ENCODE measurements at places on chromosomes 11 and 22.

DNA sequence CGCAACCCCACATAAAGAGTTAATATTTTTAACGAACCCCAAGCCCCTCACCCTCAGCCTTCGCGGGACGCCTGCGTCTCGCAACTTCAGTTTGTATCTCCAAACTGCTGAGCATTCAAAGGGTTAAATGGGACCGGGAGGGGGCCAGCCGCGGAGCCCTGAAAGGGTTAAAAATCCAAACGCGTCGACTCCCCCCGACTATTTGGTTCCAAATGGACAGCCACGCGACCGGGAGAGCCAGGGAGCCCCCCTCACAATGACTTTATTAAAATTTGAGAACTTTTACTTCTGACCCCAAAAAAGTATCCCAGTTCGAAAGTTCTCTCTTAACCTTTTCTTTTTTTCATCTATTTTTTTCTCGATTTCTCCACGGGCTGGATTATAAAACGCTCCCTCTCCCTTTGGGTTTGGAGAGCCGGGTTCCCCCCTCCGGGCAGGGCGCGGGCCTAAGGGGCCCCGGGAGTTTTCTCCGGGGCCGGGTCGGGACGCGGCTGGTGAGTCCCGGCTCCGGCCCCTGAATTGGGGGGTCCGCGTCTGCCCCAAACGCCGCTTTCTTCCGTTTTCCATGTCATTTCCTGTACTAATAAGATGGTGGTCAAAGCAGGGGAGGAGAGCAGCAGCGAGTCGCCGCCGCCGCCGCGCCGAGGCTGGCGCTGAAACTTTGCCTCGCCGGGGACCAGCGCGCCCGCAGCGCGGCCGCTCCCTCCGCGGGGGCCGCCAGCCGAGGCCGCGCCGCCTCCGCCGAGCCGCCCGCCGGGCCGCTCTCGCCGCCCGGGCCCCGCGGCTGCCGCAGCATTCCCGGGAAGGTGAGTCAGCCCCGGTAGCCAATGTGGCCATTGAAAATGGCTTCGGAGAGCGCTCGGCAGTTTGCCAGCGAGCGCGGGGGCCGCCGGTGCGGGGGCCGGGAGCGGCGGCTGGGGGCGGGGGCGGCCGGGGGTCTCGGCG lies at the start of gene PRDM11:
TSS of gene PRDM11 (plus strand) at position 568 of the 945 bp plus-strand sequence. CDS start 35,128 bp downstream, outside the sequence.
- DNase-seq: no peak

- no peak for DNase-seq
These were observed 44.4 kb downstream of the CYTH4 start for GRCh38 chr22:37326726-37327125.

- no peak for DNase-seq
These were observed 9.8 kb upstream of the BARX2 start for GRCh38 chr11:129365816-129366215.

GRCh38 chr22:33920197-33920540 lies at the start of gene LARGE1:
Gene LARGE1, minus strand, starts transcription at chr22:33920476.
- no peak for DNase-seq

DNA sequence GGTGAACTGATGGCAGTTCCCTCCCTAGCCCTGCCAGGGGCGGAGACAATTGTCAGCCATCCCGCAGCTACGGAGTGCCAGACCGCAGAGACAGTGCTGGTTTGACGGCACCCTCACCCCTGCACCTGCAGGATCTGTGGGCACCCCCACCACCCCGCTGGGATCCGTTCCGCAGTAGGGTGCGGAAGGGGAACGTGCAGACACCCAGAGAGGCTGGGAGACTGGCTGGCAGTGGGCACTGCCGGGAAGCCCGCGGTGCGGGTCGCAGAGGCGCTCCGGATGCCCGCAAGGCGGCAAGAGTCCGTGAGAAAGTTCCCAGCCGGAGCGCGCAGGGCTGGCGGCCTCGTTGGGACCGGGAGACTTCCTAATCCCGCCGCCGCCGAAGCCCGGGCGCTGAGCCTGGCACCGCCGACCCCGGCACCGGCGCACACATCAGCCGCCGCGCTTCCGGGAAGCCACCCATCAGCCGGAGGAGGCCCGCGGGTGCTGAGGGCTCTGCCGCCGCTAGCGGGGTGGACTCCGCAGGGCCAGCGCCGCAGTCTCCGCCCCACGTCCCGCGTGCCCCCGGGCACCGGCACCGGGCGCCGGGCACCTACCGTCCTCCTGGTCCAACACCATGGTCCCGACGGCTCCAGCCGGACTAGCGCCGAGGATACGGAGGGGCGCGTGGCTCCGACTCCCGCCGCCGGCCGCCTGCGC lies 4.3 kb upstream of the LMO1 start:
- no peak for DNase-seq

DNA sequence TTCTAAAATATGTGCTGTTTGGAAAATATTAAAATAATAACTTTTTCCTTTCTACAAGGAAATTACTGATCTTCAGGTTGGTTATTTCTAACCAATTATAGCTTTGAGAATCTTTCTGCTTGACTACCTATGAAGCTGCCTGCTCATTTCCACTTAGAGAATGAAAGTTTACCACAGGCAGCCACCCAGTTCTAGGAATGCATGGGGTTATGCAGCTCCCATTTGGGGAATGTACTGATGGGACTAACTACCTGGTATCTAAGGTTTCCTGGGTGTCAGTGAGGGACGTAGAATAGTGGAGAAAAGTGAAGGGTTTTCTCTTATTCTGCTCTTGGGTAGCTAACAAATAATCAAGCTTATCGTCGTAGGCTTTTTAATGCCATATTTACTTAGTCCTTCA lies 73.4 kb downstream of the DEUP1 start:
- DNase-seq: no peak

DNA sequence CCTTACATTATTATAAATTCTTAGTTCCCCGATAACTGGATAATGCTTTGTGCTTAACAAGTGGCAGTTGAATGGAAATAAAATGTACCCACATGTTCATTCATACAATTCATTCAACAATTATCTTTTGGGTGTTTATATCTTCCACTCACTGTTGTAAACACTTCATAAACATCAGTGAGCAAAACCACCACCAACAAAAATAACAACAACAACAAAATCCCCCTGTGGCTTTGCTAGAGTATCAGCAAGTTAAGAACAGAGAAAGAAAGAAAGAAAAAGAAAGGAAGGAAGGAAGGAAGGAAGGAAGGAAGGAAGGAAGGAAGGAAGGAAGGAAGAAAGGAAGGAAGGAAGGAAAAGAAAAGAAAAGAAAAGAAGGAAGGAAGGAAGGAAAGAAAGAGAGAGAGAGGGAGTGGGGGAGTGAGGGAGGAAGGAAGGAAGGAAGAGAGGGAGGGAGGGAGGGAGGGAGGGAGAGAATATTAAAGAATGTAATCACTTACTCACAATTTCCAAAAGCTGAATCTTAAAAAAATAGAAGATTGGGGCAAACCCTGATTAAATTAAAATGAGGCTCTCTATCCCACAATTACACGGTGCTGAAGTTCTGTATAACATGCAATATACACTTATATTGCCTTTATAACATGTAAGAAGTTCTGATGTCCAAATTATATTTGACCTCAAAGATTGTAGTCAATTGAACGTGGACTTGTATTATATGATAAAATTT lies 2238.8 kb downstream of the LRRC4C start:
- DNase-seq: no peak

- DNase-seq: no peak
These were observed 13.7 kb downstream of the XNDC1N start for GRCh38 chr11:71914617-71915189.

- no peak for DNase-seq
These were observed 296.8 kb downstream of the RAB38 start for GRCh38 chr11:87878373-87878825.

DNA sequence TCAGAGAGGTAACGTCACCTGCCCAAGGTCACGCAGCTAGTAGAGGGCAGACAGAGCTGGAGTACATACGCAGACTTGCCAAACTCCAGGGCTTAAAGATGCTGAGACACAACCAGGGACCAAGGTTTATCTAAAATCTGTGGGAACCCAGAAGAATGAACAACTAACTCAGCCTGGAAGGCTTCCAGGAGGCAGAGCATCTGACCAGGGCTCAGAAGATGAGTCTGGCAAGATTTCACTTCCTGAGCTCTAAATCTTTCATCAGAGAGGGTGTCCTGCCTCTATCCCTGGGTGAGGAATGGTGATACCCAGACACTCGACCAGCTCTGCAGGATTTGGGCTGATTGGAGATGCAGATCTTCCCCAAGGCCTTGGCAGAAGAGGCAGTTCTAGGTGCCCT lies 9.1 kb downstream of the GAL3ST1 start:
- DNase-seq: no peak

GRCh38 chr22:41526226-41526829 lies 17.9 kb downstream of the POLR3H start:
- DNase-seq: no peak

DNA sequence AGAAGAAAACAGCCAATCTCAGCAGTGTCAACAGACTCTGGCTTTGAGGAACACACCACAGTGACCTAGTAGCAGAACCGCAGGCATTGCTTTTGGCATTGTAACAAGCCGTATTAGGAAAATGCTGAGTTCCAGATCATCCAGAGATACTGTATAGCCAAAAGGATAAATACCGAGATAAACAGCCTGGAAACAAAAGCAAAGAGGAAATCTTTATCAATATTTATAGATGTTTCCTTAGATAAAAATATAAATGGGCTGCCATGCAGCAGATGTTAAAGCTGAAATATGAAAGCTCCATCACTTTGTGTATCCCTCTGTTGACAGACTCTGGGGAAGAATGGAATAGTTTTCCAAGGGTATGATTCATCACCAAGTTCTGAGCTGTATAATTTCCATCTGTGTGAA lies 98.9 kb upstream of the TP53AIP1 start:
- no peak for DNase-seq

GRCh38 chr11:954392-955153 lies 28.9 kb downstream of the AP2A2 start:
- no peak for DNase-seq

GRCh38 chr11:65291613-65292012 lies 23.1 kb upstream of the CDC42EP2 start:
- DNase-seq: no peak

DNA sequence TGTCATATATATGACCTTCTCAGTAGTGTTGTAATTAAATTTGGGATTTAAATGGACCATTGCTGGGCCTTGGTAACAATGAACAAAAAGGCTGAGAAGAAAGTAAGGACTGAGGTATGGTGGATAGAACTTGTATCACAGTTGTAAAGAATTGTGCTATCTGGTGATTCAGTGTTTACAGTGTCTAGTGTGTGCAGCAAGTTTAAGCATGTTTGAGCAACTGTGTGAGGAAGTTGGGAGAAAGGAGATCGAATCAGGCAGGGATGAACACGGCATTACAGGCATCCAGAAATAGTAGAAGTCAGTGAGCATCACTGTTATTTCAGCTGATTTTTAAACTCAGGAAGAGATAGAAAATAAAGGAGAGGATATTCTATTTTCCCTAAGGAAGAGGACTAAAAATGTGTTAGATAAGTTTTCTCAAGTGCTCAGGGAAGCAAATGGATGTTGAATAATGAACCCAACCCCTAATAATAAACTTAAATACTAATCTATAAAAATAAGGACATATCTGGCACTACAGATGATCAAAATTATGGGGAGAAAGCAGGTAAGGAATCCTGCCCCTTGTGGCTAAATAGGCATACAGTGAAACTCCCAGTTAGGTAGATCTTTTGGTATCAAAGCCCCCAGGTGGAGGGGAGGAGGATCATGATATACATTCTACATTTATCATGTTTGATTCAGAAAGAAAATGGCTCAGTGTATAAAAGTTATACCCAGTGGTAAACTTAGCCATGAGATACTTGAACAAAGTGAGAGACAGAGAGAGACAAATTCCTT lies 361.0 kb upstream of the ANO3 start:
- no peak for DNase-seq

DNA sequence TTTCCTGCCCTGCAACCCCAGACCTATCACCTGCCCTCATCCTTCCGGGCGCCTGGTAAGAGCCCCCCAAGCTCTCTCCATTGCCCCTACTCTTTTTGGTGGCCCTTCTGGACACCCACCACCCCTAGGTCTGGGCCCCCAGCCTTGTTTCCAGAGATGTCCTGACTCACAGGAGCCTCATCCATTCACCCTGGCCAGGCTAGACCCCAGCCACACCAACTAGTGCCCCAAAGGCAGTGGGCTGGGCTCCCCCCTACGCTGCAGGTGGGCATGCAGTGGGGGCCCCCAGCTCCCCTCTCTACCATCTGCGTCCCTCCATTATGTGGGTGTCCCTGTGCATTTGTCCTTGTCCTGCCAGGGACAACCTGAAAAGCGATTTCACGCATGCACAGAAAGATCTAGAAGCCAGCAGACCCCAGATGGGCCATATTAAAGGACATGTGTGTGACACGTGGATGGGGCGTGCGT lies 1.4 kb downstream of the MRGPRF start:
- DNase-seq: no peak

- DNase-seq: no peak
These were observed 115.9 kb downstream of the NAV2 start for GRCh38 chr11:19828382-19829108.

DNA sequence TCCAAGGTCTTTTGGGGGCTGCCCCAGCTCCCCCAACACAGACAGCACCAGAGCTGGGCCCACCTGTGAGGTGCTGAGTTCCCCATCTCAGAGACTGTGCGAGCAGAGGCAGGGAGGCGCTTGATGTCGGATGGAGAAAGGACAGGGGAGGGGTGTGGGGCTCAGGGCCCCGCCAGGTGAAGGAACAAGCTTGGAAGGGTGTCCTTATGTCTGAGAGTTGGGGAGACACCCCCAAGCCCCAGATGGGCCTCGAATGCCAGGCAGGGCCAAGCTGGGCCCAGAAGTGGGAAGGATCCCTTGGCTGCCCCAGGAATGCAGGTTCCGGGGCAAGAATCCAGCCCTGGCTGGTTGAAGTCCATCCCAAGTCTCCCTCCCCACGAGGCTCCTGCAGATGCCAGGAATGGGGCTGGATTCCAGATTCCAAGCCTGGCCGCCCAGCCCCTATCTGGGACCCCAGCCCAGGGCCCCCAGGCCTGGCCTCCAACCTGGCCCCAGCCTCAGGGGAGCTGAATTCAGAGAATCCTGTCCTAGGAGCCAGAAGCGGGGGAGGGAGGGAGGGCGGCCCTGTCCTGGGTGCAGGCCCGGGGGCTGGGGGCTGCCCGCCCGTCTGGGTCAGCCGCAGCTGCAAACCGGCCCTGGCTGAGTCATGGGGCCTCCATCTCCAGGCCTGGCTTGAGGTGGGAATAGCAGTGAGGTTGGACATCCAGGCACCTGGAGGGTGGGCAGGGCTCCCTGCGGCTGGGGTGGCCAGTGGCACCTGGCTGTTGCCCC lies 50.9 kb downstream of the CDKN1C start:
- no peak for DNase-seq

- DNase-seq: no peak
These were observed 115.9 kb upstream of the GRK3 start for GRCh38 chr22:25448435-25449051.

DNA sequence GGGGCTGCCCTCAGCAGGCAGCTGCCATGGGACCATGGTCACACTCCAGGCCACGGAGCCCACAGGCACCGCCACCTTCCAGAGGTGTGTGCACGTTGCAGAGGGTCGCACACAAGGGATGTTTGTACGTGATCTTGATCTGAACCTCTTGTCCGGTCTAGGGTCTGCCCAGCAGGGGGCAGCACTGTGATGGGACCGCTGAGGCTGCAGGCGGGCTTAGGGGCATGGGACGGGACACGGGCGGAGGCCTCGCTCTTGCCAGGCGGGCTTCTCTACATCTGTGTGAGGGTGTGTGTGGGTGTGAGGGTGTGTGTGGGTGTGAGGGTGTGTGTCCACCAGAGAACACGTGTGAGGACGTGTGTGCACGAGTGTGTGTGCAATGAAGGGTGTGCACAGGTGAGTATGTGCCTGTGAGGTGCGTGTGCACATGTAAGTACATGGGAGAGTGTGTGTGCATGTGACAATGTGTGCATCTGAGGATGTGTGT lies 52.4 kb downstream of the CACNA1I start:
- peak; percentile 32 for DNase-seq
